ENCODE measurements at places on chromosomes 3 and 15.
A peak's percentile ranks its signal among the peaks of the same experiment; 100 is the strongest.

DNA sequence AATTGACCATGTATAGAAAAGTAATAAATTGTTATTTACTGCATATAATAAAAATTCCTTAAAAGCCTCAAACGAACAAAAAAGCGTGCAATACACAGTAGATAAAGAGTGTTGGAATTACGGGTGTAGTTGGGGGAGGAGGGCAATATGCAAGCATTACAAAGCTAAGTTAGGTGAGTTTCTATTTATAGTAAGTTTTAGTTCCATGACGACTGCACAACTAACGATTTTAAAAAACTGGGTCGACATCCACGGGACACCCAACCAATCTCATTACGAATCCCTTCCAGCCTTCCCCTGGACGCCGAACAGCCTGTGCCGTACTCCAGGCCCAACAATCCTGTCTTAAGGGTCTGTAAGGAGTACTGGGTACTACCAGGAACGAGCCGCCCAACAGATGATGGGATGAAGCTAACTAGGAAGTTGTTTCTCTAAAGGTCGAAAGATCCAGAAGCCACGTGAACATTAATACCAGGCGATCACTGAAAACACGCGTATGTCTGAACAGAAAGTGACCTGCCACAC lies 677 bp downstream of the POLQ start:
- no peak for DNase-seq

DNA sequence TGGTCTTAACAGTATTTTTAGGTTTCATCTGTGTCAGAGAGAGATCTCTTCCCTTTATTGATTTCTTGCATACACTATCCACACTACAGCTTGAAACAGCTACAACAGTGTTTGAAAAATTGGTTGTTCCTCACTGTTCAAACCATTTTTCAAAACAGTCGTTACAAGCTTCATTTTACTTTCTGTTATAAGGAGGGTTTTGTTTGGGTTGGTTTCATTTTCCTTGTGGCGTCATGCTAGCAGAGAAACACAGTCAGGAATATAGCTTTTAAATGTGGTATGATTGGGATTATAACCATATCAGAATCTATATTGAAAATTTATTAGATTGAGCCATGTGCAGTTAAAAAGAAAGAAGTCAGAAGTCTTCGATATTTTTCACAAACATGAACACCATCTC lies 400.6 kb downstream of the ZBTB20 start:
- DNase-seq, result no peak

DNA sequence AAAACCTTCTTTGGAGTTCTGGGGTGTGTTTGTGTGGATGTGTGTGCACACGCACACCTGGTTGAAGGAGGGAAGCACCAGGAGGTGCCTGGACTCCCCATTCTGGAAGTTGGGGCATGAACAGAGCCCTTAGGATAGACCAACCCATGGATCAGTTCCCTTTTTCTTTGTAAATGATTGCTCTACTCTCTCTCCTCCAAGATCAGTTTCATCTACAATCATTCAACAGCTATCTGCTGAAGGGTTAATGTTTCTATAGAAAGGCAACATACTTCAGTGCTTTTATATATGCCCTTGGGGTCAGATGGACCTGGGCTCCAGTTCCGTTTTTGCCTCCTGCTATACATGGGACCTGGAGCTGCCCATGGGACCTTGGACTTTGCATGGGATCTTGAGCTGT lies 352.1 kb upstream of the CFAP20DC start:
- DNase-seq, result no peak

- no peak for DNase-seq
Observed at GRCh38 chr3:128784232-128784631, 58.2 kb downstream of the RAB7A start.

GRCh38 chr3:142574665-142575064 lies 3.9 kb downstream of the ATR start:
- DNase-seq, result no peak

DNA sequence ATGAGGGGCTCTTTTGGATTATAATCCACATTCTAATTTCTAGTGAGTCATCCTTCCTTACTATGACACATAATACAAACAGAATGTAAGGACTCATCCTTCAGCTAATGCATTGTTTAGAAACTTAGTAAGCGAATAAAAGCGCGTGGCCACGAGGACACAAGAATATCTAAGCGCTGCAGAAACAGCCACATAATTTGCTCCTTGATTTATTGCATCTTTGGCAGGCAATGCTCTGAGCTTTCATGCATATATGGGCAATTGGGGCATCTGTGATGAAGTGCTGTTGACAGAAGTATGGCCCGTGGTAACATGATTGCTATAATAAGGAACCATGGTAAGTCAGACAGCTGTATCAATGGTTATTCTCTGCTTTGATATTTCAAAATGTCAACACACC lies 191.3 kb upstream of the ZNF385D start:
- no peak for DNase-seq

DNA sequence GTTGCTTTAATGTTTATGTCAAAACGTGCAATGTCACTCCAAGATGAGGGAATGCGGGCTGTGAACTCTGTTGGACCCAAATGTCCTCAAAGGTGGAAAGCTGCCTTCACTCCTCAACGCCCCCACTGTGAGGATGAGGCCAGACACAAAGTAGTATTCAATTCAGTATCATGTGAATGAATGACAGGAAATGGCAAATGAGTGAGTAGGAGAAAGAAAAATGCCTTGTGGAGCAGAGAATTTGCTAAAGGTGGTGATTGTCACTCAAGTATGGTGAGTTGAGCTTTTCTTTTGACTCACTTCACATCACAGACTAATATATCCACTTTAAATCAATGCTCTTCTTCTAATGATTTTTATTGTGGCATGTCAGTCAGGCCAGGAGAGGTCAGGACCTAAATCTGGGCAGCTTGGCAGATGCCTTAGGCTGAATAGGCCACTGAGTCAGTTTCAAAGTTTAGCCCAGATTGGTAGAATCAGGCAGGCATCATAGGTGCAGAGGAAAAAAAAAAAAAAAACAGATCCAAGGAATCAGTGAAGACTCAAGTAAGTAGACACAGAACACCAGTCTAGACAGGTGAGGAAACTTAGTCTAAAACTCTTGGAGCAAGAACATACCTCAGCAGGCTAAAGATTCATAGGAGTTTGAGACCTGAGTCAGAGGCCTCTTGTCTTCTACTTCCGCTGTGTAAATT lies 71.0 kb upstream of the ZBED2 start:
- no peak for DNase-seq

- DNase-seq, result no peak
Observed at GRCh38 chr15:63509955-63510940, 5.9 kb downstream of the USP3 start.

DNA sequence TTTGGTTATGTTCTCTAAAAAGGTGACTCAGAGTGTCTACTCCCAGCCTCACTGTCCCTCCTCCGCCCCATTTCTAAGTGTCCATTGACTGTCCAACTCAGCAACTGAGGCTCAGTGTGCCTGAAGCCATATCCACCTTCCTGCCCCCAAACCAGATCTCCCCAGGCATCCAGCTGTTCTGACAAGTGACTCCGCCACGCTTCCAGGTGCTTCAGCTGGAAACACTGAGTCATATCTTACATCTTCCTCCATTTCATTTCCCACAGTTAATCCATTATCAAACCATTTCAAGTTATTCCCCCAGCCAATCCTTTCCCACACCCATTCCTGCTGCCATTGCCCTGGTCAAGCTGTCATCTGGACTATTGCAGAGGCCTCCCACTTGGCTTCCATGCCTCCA lies 17.1 kb downstream of the MAGEF1 start:
- DNase-seq, result no peak

- DNase-seq, result no peak
Observed at GRCh38 chr3:179624451-179624850, 19.9 kb downstream of the NDUFB5 start.

DNA sequence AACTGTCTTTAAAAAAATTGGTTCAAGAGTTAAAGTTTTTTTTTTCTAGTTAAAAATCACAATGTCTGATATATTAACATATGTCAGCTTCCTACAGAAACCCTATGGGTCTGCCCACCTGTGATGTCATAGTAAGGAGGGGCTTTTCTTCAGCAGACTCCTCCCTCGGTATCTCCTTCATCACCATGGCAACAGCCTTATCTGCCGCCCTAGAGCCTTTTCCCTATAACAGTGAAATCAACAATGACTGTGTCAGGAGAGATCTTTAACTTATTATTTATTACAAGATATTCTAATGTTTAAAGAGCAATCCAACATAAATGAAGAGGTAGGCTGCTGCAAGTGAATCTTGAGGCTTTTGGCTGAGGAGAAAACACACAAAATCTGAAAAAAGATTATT lies 138.7 kb downstream of the PEX5L start:
- DNase-seq, result peak; percentile 3

- no peak for DNase-seq
Observed at GRCh38 chr15:40845036-40845435, 1.2 kb downstream of the SPINT1 start.

- DNase-seq, result no peak
Observed at GRCh38 chr3:27880969-27881892, 159.1 kb upstream of the EOMES start.

DNA sequence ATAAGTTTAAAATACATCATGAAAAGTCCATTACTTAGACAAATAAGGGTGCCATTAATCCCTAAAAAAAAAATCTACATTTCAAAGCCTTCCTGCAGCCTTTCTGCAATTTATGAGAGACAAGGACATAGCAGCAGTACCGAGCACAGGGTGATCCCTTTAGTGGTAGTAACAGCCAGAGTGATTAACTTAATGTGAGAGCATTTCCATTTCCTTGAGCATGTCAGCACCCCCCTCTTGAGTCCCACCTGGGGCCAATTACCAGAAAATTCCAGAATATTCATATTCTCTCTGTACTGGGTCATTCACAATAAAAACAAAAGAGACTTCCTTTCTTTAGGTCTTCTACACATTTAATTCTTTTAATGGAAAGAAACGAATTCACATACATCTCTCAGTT lies 546.9 kb upstream of the CCDC54 start:
- DNase-seq, result no peak

DNA sequence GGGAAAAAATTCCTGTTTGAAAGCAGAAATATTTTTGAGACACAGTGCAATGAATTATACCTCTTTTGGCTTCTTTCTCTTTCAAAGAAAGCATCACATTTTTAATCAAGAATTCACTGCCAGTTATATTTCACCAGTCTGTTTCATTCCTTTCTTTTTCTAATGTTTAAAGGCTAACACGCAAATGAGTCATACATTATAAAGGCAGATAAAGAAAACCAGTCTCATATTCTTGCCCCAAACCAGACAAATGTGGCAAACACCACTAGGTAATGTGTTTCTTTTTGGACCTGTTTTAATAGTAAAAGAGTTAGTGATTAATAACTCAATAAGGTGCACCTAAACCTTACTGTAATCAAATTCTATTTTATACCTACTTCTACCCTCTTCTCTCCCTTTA lies 83.8 kb downstream of the PLOD2 start:
- DNase-seq, result no peak

GRCh38 chr3:119238363-119238762 lies 2.3 kb downstream of the B4GALT4 start:
- no peak for DNase-seq

- no peak for DNase-seq
Observed at GRCh38 chr3:178690571-178690970, 154.3 kb downstream of the KCNMB2 start.

GRCh38 chr15:50381438-50381837 lies 26.4 kb upstream of the GABPB1 start:
- DNase-seq, result no peak

DNA sequence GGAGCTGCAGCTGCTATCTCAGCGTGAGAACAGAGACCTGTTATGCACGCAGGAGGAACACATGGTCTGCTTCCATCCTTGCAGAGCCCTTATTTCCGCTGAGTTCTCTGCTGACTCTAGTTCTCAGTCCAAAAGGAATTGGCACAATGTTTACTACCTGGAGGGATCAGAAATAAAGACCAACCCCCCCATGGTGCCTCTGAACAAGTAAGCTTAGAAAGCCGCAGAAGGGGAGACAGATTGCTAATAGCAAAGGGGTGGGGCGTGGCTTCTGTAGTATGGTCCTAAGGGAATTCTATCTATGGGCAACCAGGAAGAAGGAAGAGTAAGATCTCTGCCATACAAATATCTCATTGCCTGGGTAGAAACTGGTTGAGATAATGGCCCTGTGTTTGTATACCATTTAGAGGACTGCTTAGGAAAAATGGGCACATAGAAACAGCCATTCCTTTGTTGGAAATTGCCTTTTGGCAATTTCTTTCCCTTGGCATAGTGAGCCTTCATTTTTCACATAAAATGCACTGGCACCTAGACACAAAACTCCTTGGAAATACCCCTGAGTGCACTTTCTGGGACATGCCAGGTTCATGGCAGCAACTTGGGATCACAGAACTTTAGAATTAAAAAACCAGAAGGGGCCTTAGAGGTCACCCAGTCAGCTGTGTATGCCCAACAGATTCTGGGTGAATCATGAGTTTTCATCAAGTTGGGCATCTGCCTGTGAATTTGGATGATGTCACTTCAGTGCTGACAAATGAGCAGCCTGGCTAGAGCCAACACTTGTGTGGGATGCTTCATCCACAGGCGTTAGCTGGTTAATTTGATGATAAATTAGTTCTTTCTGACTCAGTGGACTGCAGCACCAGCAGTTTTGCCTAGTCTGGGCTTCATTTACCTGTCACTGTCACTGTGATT lies 57.4 kb upstream of the STXBP5L start:
- no peak for DNase-seq

GRCh38 chr3:47250309-47251060 lies 32.1 kb downstream of the KIF9 start:
- peak; percentile 22 for DNase-seq

- peak; percentile 12 for DNase-seq
Observed at GRCh38 chr3:54999159-54999558, 71.3 kb upstream of the LRTM1 start.

- no peak for DNase-seq
Observed at GRCh38 chr3:60708191-60708975, 542.9 kb downstream of the FHIT start.

DNA sequence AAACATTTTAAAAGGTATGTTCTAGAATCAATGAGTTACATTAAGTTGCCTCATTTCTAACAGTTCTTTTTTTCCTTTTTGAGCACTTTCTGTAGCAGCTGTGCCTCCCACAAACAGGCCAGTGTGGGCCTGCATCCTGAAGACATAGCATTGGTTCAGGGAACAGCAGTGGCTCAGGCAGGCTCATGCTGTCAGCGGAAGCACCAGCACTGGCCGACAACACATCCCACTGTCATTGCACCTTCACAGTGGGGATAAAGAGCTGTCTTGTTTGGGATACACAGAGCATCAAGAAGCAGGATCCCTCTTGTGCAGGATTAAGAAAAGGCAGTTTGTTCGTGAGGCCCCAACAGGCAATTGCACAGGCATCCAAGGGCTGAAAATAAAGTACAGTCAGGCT lies 123.3 kb downstream of the MOBP start:
- no peak for DNase-seq

GRCh38 chr3:7333125-7333524 lies 472.2 kb downstream of the GRM7 start:
- no peak for DNase-seq
